ENCODE measurements at places on chromosomes 2 and 18. TPM values are rescaled to one million over a fixed set of nuclear protein-coding genes. Genes with fewer than 3 reads are reported as not detected.

Gene HIBCH
- 30.0 TPM for total RNA-seq

Gene PTPRN
- 3.6 TPM for total RNA-seq

Gene ACADL
- 0.66 TPM for total RNA-seq

Gene BCL2
- 2.5 TPM for total RNA-seq

Gene CFAP210
- total RNA-seq = not detected

Gene LRATD1
- total RNA-seq = under 0.01 TPM

Gene M1AP
- not detected for total RNA-seq

Measured in smooth muscle cell of trachea (primary cell).